ENCODE measurements at places on chromosomes 13 and 19. TPM values are rescaled to one million over a fixed set of nuclear protein-coding genes. Genes with fewer than 3 reads are reported as not detected.

DNA sequence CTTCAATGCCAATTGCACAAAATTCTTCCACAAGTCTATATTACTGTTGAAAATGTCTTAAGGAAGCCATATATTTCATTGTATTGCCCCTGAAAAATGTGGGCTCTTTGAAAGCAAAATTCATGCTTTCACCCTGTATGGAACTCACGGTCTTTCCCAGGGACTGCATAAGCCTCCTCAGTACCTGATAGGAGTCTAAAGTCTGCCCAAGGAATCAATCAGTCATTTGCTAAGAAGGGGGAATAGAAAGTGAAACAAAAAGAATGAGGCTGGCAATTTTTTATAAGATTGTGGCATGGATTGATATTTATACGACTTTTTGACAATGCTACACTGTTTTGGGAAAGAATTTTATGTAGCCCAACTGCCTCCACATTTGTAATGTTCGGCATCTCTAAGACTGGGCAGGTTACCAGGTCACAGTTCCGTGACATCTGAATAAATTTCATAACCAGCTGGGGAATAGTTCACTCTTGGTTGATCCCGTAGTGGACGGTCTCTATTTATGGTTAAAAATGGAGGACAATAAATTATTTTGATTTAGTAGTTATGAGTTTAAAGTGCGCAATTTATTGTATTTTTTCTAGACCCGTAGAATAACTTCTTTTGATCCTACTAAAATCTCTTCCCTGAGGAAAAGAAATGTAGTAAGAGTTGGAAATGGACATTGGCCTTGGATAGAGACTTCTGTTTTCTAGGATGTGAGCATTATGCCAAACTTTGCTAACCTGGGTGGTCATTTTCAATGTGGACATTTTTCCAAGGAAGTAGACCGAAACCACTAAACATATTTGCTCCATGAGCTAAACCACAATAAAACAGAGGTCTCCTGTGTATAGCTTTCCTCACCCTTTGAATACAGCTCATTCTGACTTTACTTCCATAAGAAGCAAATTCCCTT lies 1585.4 kb downstream of the EFNB2 start:
- DNase-seq = no peak

C19orf85 gene
- not detected for total RNA-seq

DNA sequence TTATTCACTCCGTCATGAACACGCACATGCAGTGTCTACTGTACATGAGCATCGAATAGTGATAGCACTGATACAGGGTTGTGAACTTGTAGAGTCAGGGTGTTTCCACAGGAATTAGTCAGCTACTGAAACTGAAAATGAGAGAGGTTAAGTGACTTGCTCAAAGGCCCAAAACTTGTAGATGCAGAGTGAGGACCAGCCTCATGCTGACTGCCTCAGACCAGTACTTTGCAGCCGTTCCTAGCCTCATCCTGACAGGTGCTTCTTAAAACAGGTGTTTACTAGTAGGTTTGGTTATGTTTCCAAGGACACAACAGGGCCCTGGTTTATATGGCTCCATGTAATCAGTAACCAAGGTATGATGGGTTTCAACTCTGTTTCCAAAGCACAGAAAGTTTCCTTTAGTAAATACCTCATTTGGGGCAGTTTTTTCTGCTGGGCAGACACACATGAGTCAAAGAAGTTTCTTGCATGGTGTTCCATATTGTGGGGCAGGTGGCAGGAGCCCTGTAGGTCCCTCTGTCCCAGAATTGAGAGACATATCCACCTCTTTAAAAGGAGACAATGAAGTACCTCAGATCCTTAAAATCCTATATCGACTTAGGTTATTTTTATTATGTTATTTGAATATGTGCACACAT lies 16.0 kb downstream of the FGF9 start:
- peak; percentile 52 for DNase-seq

DNA sequence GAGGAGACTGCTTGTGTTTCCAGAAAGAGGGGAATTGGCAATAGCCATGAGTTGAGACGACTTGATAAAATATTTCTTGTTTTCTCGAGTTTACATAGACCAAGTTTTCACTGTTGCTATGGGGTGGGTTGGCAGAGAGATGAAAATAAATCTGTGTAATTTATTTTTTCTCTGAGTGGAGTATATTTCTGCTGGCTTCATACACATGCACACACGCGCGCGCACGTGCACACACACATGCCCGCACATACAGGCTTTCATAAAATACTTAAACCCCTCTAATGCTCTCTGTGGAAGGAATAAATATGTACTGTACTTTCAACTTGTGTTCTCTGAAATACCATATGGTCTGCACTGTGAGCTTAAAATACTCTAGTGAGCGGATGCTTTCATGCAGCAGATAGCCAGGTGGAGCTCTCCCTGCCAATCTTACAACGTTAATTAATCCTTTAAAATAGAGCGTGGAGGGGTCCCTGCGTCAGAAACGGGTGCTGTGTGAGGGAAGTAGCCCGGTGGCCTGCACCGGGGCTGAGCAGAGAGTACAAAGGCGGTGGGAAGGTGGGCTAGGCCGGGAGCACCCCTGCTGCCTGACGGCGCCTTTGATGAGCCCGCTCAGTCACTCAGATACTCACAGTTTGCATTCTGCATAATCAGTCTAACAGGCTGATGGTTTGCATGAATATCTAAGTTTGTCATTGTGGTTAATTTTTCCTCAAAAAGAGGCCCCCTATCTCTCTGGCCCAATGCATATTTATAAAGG lies 44.1 kb downstream of the CCNE1 start:
- no peak for DNase-seq

DNA sequence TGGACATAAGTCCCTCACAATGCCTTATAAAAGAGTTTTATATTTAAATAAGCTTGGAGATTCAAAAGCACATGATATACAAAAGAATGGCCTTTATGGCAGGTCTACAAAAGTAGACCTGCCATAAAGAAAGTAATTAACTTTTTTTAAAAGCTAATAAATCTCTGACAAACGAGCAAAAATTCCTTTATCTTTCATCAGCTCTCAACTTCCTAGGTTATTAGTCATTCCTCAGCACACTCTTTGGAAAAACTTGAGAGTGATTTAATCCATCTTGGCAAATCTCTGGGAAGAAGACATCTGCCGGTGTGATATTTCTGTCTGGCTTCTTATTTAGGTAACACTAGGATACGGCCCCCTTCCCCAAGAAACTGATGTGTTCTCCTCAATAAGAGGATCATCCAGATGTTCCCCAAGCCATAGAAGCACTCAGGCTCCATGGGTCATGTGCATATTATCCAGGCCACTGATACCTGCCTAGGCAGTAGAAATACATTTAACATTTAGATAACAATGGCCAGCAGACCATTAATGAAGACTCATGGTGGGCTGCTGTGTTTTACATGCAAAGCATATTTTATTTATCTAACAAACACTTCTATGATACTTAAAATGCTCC lies 372.7 kb downstream of the LIG4 start:
- no peak for DNase-seq

GRCh38 chr13:81171065-81171647 lies 830.2 kb upstream of the SPRY2 start:
- DNase-seq = no peak

DNA sequence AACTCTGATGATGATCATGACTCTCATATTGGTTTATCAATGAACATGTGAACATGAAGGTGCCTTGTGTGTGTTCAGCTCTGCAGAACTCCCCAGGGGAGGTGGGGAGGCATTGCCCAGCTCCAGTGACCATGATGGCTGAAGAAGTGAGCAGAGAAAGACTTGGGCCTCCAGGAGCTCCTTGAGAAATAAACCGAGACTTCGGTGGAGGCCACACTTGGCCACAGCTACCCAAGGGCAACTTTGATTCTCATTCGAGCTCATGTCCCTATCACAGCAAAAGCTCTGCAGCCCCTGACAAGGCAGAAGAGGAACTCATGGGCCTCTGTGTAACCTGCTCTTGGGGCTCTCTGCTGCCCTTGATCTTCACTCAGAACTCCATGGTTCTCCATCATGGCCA lies 44.1 kb upstream of the ZNF536 start:
- no peak for DNase-seq

GRCh38 chr13:69028936-69029335 lies 1078.7 kb upstream of the ATXN8OS start:
- DNase-seq = no peak

RFPL4A gene
- not detected for total RNA-seq

DNA sequence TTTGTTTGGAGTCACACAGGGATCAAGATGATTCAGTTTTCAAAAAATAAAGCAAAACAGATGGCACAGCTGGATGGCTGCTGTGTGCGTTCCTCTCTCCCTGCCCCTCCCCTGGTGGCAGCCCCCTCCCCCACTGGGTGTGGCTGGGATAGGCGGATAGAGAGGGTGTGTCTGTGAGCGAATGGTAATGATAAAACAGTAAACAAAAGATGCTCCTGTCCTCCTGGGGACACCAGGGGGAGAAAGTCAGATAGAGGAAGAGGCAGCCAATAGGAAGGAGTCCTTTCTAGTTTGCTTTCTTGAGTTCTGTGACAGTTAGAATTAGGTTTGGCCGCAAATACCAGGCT lies 6.5 kb downstream of the TMEM255B start:
- DNase-seq = no peak

DNA sequence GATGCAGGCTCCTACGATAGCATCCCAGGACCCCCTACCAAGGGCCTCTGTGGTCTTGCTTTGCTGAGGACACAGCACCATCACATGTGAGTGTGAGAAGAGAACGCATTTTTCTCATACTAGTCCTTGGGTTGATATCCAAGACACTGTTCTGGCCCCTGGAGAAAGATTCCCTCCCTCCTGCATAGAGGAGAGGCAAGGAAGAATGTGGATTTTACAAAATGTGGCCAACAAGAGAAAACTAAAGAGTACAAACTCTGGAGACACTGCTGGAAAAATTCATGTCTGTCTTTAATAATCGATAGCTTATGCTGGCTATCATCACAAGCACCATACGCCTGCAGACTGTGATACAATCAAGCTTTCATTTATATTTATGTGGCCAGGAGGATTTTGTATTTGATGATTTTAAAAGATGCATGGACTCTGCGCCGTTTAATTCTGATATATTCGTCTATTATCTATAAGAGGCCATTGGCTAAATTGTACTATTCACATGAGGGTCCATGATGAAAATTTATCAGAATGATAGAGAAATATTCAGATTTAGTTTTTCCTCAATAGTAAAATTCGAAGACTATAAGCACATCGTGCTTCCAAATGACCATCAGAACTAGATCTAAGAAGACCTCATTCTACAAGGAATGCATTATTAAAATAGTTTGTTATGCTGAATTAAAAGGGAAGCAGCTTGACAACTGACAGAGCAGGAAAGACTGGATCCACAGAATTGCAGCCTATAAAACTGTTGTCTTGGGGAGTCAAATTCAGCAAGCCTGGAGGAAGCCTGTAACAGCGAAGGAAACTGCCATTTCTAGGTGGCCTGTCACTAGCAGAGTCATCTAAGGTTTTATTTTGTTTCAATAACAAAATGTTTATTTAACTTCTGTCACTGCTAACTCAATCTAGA lies 578.7 kb downstream of the DIAPH3 start:
- no peak for DNase-seq

- no peak for DNase-seq
These were observed 38.3 kb downstream of the PEX11G start for GRCh38 chr19:7450243-7451223.

DNA sequence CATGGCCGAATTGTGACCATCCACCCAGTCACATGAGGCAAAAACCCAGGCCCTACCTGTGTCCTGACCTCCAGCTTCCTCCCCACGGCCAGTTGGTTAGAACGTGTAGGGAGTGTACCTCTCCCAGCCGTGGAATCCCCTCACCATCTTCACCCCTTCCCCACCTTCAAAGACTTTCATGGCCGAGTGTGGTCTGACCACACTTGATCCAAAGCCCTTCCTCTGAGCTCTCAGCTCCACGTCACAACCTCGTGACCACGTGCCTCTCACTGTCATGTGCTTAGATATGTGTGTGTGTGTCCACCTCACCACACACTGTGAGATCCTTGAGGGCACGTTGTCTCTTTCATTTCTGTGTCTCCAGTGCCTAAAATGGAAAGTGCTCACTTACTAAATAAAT lies 48.6 kb upstream of the UBE2L5 start:
- peak; percentile 73 for DNase-seq

DNA sequence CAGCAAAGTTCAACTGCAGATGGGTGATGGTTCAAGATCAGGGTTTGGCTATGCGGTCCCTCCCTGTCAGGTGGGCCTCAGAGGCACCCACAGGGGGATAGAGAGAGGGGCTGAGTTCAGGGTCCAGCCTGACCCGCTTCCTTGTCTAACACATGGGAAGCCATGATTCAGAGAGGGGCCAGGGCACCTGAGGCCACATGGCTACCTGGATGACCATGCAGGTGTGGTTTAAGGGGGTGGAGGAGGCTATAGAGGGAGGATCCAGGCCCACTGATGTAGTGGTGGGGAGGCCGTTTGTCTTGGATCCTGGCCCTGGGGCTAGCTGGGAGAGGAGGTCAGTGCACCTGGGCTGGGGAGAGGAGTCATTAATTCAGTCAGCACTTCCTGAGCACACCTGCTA lies 56.7 kb downstream of the ZNF536 start:
- DNase-seq = no peak

- no peak for DNase-seq
These were observed 392.7 kb upstream of the HTR2A start for GRCh38 chr13:47289567-47289966.

GRCh38 chr13:98171900-98172589 lies 5.0 kb downstream of the RNF113B start:
- no peak for DNase-seq

GRCh38 chr13:40518481-40518882 lies 148.0 kb downstream of the FOXO1 start:
- peak; percentile 89 for DNase-seq

GRCh38 chr13:34277936-34278335 lies 460.0 kb downstream of the RFC3 start:
- no peak for DNase-seq

SLAIN1 gene
- 32.0 TPM for total RNA-seq

SIGLEC14 gene
- not detected for total RNA-seq

- DNase-seq = no peak
These were observed 611.4 kb downstream of the PCDH9 start for GRCh38 chr13:66618702-66619101.

- DNase-seq = no peak
These were observed 60.9 kb downstream of the THSD1 start for GRCh38 chr13:52345048-52345447.

GRCh38 chr19:14411161-14411937 lies 7.8 kb downstream of the DDX39A start:
- no peak for DNase-seq

PGLYRP2 gene
- total RNA-seq = 0.27 TPM

DNA sequence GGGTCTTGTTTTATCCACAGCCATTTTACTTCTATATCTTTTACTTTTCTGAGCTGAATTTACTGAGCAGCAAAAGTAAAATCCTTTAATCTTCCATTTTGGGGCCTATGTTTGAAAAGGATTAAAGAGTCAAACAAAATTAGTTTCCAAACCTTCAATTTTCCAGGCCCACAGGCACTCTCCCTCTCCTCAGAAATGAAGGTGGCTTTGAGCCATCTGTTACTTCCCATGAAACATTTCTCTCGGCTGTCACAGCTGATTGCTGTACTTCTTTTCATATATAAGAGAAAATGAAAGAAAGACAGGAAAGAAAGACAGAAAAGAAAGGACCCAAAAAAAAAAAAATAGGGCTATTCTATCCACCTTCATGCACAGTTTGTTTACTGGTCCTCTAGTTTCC lies 194.9 kb downstream of the LACC1 start:
- no peak for DNase-seq
